ENCODE measurements at places on chromosomes 7 and 10. TPM values are rescaled to one million over a fixed set of nuclear protein-coding genes. Genes with fewer than 3 reads are reported as not detected.

DNA sequence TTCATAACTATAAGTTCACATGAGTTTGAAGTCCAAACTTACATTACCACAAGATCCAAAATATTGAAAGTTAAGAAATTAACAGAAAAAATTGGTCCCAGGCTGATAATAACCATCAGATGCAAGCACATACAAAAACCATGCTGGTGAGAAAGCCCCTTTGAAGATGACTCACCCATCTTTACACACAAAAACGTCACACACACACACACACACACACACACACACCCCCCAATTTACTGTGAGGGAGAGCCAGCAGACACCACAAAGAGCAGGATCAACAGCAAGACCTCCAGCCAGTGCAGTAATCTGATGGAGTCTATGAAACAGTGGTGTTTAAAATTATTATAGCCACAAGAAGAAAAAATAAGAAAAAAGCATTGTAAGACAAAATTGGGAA, 50.1 kb upstream of the DRGX start:
- peak; percentile 18 for DNase-seq

GRCh38 chr7:33452805-33453502, 323.6 kb downstream of the BBS9 start:
- DNase-seq, result peak; percentile 1

- DNase-seq, result peak; percentile 5
Measured at GRCh38 chr10:90959826-90960225, 38.9 kb upstream of the ANKRD1 start.

- no peak for DNase-seq
Measured at GRCh38 chr10:81444242-81444929, 430.6 kb upstream of the NRG3 start.

DNA sequence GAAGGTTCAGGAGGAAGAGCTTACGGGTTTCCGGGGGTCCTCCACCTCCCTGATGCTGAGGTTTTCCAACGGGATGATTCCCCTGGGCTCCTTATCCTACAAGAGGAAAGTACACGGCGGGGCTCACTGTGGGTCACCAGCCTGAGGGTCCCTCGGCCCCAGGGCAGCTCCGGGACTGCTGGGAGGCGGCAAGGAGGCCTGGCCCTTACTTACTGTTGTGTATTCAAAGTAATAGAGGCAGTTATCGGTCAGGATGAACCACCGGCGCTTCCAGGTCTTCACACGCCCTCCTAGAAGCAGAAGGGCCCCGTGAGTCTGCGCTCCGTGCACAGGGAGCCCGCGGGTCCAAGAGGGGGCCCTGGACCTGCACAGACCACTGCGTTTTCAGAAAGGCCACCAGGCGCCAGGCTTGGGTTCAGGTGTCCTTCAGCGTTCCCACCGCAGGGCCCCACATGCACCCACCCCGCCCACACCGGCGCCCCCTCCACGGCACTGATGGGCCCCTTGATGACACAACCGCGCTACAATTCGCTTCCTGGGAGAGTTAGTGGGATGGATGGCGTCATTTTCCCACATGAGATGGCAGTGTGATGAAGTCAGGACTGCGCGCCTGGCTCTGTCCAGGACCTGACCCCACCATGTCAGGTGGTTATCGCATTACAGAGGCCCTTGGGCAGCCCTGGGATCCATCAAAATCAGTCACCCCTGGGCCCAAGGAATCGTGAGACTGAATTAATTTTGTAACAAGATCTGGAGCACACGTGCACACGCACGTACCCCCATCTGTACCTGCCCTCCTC, 106.7 kb downstream of the CYTH3 start:
- DNase-seq, result no peak

CCDC172 gene
- total RNA-seq, result not detected

HGF gene
- total RNA-seq, result not detected

TMEM213 gene
- not detected for total RNA-seq

DNA sequence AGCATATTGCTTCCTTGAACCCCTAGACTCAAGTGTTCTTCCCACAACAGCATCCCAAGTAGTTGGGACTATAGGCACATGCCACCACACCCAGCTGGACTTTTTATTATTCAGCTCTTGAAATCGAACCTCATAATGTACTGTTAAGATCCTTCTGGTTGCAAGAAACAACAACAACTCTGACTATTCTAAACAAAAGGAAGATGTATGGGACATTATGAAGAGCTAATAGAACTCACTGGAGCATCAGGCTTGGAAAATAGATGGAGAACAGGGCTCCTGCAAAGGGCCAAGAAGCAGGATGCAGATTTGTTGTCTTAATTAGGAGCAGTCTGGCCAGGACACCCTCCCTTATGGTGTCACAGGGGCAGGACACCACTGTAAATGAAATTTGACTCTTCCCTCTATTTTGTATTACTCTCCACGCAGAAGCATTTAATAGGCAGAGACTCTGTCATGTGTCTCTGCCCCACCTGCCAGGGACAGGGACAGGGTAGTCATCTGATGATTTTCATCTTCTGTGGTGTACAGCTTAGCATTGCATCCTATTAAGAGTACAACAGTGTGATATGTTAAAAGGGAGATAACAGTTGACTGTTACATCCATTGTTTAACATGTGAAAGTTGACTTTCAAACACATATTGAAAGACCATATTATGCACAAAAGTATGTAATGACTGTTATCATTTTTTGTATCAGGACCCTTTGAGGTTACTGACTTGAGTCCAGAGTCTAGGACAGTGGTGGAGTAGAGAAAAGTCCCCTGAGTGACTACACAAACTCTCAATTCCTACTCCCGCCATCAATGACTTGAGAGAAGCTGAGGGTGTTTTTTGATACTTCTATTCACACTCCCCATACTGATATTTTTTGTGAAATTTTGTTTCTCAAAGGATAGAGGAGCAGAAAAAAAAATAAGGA, 157.3 kb downstream of the LRRC4 start:
- DNase-seq, result no peak

DNA sequence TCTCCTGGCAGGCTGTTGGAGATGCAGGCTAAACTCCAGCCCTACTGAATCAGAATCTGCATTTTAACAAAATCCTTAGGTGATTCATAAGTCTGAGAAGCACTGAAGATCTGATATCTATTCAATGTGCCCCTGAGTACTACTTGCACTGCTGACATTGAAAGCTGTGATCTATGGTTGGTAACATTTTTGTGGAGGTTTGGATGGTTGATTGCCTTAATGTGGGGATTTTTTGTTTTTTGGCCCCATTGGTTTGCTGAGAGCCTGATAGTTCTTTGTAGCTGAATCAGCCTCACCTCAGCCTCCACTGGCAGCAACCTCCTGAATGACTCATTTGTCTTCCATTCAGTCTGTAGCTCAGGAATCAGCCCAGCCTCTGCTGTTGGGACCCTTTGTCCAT, 14.7 kb upstream of the LRRN3 start:
- peak; percentile 36 for DNase-seq

DNA sequence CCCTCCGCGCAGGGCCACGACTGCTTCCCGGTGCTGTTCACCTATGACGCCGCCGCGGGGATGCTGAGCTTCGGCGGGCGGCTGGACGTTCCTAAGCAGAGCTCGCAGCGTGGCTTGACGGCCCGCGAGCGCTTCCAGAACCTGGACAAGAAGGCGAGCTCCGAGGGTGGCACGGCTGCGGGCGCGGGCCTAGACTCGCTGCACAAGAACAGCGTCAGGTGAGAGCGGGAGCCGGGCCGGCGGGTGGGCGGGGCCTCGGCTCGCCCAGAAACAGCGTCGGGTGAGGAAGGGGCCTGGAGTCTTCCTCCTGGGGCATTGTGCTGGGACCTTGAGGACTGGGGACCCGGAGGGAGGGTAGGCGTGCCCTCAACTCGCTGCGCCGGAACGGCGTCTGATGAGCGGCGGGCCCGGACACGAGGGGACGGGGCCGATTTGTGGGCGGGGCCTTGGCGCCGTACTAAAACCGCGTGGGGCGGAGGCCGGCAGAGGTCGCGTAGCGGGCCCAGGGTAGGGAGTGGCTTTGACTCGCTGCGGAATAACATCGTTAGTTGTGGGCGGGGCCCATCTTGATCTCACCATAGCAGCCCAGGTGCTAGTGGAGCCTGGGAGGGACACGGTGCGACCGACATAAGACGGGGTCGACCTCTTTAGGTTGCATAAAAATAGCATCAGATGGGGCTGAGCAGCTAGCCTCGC, 15.6 kb downstream of the PDAP1 start:
- no peak for DNase-seq

- DNase-seq, result no peak
Measured at GRCh38 chr7:114086914-114087652, 168.3 kb upstream of the PPP1R3A start.

GRCh38 chr7:142607351-142607750, 141.9 kb upstream of the PRSS1 start:
- DNase-seq, result peak; percentile 19

DNA sequence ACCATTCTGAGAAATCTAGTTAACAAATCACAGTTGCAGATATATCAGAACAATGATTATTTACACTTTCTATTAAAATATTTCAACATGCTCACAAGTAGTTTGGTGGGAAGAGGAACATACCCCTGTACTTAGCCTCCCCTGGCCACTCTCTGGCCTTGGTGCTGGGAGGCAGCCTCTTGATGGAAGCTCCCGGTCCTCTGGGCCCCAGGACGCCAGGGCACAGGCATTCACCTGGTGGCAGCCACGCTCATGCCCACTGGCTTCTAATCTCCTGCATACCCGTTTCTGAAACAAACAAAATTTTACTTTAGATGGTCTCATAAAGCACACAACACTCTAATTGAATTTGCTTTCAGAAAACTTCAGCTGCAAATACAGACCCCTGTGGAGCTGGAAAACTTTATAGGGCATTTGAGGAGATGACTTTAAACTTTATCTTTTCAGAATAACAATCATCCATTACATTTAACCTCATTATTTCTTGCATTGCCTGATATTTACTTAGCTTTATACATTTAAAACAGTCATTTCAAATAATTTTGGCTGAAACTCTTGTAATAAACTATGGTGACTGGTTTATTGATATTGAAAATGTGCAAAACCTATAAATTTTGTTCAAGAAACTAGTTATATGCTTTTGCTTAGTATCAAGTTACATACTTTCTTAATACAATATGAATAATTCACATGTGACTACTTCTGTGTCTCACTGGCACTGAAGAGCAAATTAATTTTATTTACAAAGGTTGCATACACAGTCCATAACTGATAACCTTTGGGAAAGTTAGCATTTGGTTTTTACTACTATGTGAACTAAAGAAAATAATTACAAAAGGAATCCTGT, 30.8 kb downstream of the C10orf143 start:
- DNase-seq, result no peak

GRCh38 chr7:39664057-39664456, 40.7 kb downstream of the RALA start:
- DNase-seq, result no peak

DNA sequence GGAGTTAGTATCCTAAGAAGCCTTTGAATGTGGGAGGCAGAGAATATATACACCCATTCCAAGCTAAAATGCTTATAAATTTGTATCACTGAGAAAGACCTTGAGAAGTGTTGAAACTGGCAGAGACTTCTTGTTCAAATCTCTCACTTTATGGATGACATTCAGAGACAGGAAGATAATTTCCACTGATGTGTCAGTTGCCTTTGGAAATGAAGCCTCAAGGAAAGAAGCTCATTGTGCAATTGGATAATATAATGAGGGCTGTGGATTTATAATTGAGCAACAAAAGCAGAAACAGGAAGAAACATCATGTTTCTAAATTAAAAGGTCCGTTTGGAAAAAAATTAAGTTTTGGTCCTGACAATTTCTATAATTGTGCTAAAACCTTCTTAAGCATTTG, 789.9 kb upstream of the IGFBP3 start:
- peak; percentile 38 for DNase-seq

CASTOR2 gene
- 2.6 TPM for total RNA-seq

LIPM gene
- not detected for total RNA-seq

- DNase-seq, result no peak
Measured at GRCh38 chr7:25911738-25912607, 240.0 kb upstream of the NFE2L3 start.

FAM25G gene
- total RNA-seq, result not detected

FKBP6 gene
- not detected for total RNA-seq

FAM180A gene
- total RNA-seq, result not detected

HOXA7 gene
- 0.44 TPM for total RNA-seq

- no peak for DNase-seq
Measured at GRCh38 chr10:119501690-119502089, 40.8 kb downstream of the RGS10 start.

DNA sequence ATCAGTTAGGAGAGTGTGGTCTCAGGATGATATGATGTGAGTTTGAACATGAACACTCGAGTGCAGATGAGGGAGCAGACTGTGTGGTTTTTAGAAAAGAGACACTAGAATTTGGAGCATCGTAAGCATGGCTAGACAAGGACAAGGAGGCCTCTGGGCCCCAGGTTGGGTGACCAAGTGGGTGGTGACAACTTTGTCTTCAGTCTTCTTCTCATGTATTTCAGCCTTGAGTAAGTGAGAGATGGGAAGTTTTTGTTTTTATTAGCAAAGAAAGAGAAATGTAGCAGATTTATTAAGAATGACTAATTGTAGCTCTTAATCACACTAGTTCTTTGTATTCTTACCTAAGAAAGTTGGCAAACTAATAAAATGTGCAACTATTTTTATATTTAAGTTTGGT, 16.3 kb downstream of the TES start:
- no peak for DNase-seq

GRCh38 chr7:93921186-93921585, 349 bp upstream of the GNG11 start:
- no peak for DNase-seq

GRCh38 chr7:3280445-3280844, 20.6 kb upstream of the SDK1 start:
- DNase-seq, result no peak

GRCh38 chr10:46014206-46014605, 16.2 kb downstream of the NCOA4 start:
- no peak for DNase-seq

CALHM1 gene
- total RNA-seq, result not detected

- no peak for DNase-seq
Measured at GRCh38 chr7:22116451-22117030, 170.8 kb upstream of the CDCA7L start.

- peak; percentile 43 for DNase-seq
Measured at GRCh38 chr10:36492590-36493515, 632.5 kb upstream of the ANKRD30A start.

GRCh38 chr10:9301554-9301953, 1247.1 kb downstream of the GATA3 start:
- DNase-seq, result no peak

DNA sequence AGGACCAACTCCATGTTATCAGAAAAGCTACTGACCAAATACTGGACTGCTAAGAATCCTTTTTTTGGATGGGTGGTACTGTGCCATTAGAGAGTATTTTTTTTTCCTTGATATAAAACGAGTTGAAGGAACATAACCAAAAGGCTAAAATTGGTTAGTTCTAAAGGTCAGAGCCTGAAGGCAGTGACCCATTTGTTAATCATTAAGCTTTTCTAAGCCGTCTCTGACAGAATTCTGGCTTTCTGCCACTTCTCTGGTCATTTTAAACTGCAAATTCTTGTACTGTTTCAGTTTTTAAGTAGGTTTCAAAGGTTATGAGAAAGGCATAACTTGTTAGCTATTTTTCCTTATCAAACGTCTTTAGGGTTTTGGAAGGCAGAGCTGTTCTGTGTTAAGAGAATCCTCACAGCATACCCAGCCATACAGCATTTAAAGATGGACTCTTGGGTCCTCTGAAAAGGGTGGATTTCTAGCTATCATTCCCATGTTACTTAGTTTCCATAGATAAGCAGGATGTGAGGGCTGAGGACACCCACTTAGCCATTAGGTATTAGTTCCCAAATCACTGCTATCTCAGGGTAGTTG, 196.8 kb downstream of the RNLS start:
- peak; percentile 45 for DNase-seq

SLC26A3 gene
- not detected for total RNA-seq

GRCh38 chr7:66452165-66452564, 176.5 kb upstream of the KCTD7 start:
- DNase-seq, result no peak

GRCh38 chr10:109906316-109906715, 17.0 kb downstream of the XPNPEP1 start:
- no peak for DNase-seq

- peak; percentile 16 for DNase-seq
Measured at GRCh38 chr7:16847381-16847860, 34.4 kb downstream of the AGR3 start.

Measured in MCF 10A (cell line).